Suppressor macrophage treated with lipopolysaccharide for 1 hour (primary cell): ENCODE measurements at places on chromosomes 3 and 15.
A peak's percentile ranks its signal among the peaks of the same experiment; 100 is the strongest.

- no peak for DNase-seq
These were observed 263.3 kb downstream of the CNTN6 start for GRCh38 chr3:1356101-1356500.

- DNase-seq: no peak
These were observed 77.2 kb upstream of the AGBL1 start for GRCh38 chr15:86002444-86002843.

DNA sequence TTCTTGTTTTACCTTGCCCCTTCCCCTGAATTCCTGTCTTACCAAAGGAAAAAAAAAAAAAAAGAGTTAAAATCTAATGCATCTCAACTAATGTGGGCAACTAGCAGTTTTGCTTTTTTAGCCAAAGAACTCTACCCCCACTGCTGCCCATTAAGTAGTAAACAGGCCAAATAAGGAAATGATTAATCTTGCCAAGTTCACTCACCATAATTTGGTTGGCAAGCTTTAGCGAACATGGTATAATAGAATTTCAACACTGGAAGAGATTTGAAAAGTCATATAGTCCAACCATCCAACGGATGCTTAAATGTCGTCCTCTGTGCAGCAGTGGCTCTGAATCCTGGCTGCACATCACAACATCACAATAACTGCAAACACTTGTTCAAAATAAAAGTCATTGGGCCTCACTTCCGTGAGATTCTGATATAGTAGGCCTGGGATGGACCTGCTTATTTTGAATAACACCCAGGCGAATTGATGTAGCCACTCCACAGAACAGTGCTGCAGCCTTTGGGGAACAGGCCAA lies 142.0 kb upstream of the UBE2E1 start:
- no peak for DNase-seq

GRCh38 chr3:187112934-187113793 lies 26.1 kb downstream of the RPL39L start:
- peak; percentile 68 for DNase-seq

DNA sequence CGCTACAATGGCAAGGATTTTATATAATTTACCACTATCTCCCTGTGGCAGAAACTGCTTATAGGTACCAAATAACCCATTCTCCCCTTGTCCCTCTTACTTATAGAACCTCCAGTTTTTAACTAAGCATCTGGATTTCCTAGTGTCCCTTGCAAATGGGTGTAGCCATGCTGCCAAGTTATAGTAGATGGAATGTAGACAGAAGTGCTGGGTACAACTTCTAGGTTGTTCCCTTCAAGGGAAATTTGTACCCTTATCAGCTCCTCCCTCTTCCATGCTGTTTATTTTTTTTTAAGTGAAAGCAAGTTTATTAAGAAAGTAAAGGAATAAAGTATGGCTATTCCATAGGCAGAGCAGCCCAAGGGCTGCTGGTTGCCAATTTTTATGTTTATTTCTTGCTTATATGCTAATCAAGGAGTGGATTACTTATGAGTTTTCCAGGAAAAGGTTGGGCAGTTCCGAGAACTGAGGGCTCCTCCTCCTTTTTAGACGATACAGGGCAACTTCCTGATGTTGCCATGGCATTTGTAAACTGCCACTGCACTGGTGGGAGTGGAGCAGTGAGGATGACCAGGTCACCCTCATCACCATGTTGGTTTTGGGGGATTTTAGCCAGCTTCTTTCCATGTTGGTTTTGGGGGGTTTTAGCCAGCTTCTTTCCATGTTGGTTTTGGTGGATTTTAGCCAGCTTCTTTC lies 40.1 kb upstream of the TM4SF19 start:
- peak; percentile 16 for DNase-seq

DNA sequence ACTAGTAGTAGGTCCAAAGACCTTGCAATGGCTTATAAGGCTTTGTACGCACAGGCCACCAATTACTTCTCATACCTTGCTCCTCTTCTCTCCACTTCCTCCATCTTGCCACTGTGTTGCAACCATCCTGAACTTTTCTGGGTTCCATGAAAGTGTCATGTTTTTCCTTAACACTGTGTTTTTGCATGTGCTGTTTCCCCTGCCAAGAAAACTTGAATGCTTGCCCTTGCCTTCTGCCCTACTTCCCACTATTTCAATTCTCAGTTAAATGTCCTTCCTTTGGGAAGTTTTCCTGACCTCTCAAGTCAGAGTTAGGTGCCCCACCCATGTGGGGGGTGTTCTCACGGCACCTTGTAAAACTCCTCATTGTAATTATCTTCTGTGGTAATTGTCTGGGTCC lies 182.8 kb downstream of the THRB start:
- no peak for DNase-seq

DNA sequence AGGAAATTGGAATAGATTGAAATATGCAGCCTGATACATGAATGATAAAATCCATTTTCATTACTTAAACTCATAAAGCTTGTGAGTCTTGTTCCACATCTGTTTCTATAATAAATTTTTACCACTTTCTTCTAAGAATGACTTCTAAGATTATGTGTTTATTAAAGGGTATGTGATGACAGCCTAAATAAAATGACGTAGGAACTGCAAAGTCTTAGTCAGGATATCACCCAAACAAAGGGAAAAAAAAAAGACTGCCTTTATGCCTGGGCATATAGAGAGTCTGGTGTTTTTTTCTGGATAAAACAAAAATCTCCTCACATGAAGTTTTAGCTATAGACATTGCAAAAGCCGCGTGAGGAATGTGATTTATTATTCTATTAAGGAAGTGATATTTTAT lies 844.0 kb downstream of the DIPK2A start:
- no peak for DNase-seq

DNA sequence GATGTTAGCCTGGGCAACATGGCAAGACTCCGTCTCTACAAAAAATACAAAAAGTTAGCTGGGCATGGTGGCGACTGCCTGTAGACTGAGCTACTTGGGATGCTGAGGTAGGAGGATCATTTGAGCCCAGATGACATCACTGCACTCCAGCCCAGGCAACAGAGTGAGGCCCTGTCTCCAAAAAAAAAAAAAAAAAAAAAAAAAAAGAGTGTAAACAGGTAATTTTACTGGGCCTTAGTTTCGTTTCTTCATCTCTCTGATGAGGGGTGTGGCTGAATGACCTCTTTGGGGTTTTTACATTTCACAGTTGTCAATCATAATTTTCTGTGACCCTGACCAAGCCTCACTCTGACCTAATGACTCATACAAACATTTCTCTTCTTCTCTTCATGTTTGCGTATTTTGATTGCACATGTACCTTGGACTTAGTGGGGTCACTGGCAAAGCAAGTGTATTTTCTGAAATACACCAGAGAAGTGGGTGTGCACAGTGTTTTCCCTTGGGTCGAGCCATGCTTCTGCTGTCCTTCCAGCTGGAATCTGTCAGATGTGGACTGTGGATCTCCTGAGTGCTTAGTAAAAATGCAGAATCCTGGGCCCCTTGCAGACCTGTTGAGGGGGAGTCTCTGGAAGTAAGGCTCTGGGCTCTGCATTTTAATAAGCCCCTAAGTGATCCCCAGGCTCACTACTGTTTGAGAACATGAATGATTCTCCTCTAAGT lies 140.5 kb downstream of the FNDC3B start:
- DNase-seq: peak; percentile 75

GRCh38 chr3:143604402-143605185 lies 243.7 kb downstream of the SLC9A9 start:
- DNase-seq: no peak

GRCh38 chr3:127036209-127037020 lies 53.5 kb downstream of the PLXNA1 start:
- DNase-seq: no peak

GRCh38 chr3:50266017-50266416 lies 2.9 kb upstream of the SEMA3B start:
- DNase-seq: no peak
